Adrenal gland (tissue), 19 donors: ENCODE measurements at places on chromosomes 7 and 10. TPM values are rescaled to one million over a fixed set of nuclear protein-coding genes. Genes with fewer than 3 reads are reported as not detected.

Gene LRGUK
- 0.69 TPM for total RNA-seq

Gene PITRM1
- total RNA-seq: 131 TPM

Gene RBM20
- total RNA-seq: 0.11 TPM

Gene CEP41
- 16.7 TPM for total RNA-seq

Gene CRTAC1
- total RNA-seq: 0.26 TPM

Gene IKZF1
- total RNA-seq: 14.2 TPM

Gene ADGRA1
- total RNA-seq: 0.22 TPM

Gene TSPAN33
- total RNA-seq: 17.6 TPM

Gene FGFR2
- 37.0 TPM for total RNA-seq

Gene TUBAL3
- not detected for total RNA-seq

Gene ANKRD16
- total RNA-seq: 12.4 TPM

Gene ADAM12
- 0.13 TPM for total RNA-seq

Gene SHTN1
- total RNA-seq: 18.4 TPM

Gene EVX1
- 1.1 TPM for total RNA-seq

Gene PAX4
- total RNA-seq: not detected

Gene MYH16
- total RNA-seq: not detected

Gene NEBL
- total RNA-seq: 6.6 TPM

Gene CPA1
- total RNA-seq: not detected

Gene PDZD7
- total RNA-seq: 0.60 TPM

Gene NSUN6
- 5.1 TPM for total RNA-seq

Gene RET
- 3.0 TPM for total RNA-seq

Gene UTF1
- not detected for total RNA-seq

Gene GIMAP7
- total RNA-seq: 15.9 TPM

Gene HERPUD2
- total RNA-seq: 21.0 TPM

Gene DEPP1
- 13.2 TPM for total RNA-seq

Gene SPDYE16
- total RNA-seq: 2.9 TPM

Gene SRGN
- total RNA-seq: 16.5 TPM

Gene TMEM273
- 5.1 TPM for total RNA-seq

Gene GJC3
- total RNA-seq: 0.11 TPM

Gene SPRN
- 1.2 TPM for total RNA-seq

Gene CPVL
- 45.4 TPM for total RNA-seq

Gene LIPF
- 1.1 TPM for total RNA-seq

Gene NCF1
- 1.8 TPM for total RNA-seq

Gene MBLAC1
- total RNA-seq: 3.2 TPM

Gene HOXA6
- total RNA-seq: 14.9 TPM

Gene RGR
- total RNA-seq: not detected

Gene UBE2D1
- total RNA-seq: 15.3 TPM

Gene SLC26A4
- total RNA-seq: 0.78 TPM

Gene OR2A5
- total RNA-seq: not detected

Gene HOXA1
- 0.77 TPM for total RNA-seq

Gene DBF4
- 5.0 TPM for total RNA-seq

Gene TEX47
- total RNA-seq: not detected

Gene CPA2
- not detected for total RNA-seq

Gene SPDYE9
- total RNA-seq: not detected

Gene RPEL1
- total RNA-seq: 0.11 TPM
